Activated CD8-positive, alpha-beta memory T cell treated with anti-CD3 and anti-CD28 coated beads, Interleukin-2, amount 50 U/mL, for 4 hours (primary cell): ENCODE measurements at places on chromosomes 5 and 9.

DNA sequence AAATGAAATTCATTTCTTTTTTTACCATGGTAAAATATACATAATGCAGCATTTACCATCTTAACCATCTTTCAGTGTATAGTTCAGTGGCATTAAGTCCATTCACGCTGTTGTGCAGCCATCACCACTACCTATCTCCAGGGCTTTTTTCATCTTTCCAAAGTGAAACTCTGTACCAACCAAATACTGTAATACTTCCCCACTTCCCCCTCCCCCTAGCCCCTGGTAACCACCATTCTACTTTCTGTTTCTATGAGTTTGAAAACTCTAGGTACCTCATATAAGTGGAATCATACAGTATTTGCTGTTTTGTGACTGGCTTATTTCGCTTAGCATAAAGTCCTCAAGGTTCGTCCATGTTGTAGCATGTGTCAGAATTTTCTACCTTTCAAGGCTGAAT lies 23.4 kb downstream of the SPAAR start:
- no peak for DNase-seq

DNA sequence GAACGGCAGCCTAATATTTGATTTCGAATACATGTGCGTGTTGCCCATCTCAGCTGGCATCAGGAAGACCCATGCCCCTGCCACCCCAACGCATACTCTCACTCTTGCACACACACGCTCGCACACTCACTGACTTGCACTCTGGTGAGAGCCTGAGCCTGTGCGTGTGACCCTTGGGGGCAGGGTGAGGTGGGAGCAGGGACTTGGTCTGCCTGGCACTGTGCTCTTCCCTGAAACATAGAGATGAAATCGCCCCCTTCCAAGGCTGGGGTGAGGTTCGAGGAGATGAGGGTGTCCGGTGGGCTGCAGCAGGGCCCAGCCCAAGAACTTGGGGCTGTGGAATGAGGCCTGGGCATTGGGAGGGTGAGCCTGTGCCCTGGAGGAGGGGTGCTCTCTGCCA lies 1.2 kb downstream of the LCN9 start:
- DNase-seq, result no peak

DNA sequence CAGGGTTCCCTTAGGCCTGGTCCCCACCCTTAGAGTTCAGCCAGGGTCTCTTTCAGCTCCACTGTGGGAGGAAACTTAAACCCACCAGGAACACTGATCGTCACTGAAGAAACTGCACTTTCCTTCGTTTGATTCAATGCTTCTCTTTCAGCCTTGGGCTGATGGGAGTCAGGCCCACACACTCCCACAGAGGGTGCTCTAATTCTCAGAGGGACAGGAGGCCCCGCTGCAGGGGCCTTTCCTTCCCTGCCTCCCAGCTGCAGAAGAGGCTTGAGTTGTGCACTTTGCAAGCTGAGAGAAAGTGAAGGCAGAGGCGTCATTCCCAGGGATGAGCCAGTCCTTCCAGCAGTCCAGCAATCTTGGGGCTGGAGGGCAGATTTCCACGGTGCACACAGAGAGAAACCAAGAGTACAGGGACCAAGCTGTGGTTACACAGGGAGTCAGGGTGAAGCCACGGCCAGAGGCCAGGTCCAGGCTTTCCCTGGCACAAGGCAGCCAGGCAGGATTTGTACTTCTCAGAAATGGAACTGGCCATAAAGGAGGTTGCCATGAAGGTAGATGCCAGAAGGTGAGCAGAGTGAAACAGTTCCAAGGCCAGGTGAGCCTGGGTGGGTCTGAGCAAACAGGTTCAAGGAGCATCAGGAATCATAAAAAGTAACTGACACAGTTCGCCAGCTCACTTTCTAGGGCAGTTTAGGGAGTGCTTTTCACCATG lies 10.4 kb upstream of the GLIPR2 start:
- DNase-seq, result no peak

DNA sequence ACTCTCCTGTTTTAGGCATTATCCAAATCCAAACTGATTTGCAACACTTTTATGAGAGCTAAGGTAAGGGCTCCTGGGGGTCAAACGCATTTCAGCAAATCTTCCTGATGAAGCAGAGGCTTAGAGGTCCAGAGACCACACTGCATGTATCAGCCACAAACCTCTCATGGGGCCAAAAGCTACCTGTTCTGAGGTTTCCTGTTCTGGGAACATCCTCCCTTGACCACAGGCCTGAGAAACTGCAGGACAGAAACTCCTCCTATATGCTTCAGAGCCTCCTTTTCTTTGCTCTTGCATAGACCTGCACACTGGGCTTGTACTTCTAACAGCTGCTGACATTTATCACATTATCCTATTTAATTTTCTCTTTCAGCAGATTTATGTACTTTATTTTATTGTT lies 92.6 kb downstream of the OR2K2 start:
- DNase-seq, result no peak
